HS-27A (cell line): ENCODE measurements at places on chromosomes 3 and 15.

DNA sequence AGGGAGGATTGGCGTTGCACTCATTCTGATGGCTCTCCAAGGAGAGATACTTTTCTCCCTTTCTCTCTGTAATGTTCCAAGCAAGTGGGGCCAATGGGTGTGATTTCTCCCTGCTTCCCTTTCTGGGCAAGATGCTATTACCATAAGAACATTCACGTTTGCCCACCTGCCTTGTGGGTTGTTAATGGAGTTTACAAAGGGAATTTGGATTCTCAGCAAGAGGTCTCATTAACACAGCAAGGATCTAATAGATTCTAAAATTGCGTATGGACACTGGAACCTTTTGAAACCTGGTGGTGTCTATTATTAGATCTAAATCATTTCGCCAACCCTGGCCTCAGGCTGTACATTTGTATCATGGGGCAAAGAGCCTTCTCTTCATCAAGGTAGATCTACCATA lies 74.1 kb downstream of the SLCO3A1 start:
- DNase-seq = no peak

GRCh38 chr15:96515371-96515770 lies 184.9 kb downstream of the NR2F2 start:
- no peak for DNase-seq

DNA sequence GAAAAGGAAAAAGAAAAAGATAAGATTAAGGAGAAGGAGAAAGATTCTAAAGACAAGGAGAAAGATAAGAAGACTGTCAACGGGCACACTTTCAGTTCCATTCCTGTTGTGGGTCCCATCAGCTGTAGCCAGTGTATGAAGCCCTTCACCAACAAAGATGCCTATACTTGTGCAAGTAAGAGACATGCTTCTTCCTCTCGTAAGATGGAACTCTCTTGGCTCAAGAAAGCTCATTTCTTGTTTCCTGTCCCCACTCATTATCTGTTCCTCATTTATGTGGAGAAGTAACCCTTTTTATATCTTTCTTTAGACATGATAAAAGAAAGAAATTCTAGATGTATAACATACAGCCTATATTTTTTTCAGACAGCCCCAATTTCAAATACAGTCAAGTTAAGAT lies 101.4 kb downstream of the KLHL25 start:
- DNase-seq = no peak

- no peak for DNase-seq
Observed at GRCh38 chr3:108127301-108127988, 36.6 kb upstream of the CD47 start.

GRCh38 chr3:157129803-157130466 lies 30.0 kb downstream of the CCNL1 start:
- DNase-seq = no peak

DNA sequence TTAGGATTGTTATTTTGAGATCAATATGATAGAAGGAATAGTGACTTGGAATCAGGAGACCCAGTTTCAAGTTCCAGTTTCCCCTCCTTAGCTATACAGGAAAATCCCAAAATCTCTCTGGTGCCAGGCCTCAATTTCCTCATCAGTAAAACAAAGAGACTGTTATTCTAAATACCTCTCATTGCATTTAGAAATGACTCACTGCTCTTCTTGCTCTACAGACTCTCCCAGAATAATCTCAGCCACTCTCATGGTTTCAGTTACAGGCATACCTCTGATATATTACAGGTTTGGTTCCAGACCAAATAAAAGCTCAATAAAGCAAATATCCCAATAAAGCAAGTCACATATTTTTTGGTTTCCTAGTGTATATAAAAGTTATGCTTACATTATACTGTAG lies 28.3 kb downstream of the IMPG2 start:
- DNase-seq = no peak

GRCh38 chr3:71087143-71088018 lies 496.1 kb downstream of the FOXP1 start:
- DNase-seq = no peak

- DNase-seq = peak; percentile 72
Observed at GRCh38 chr3:175737646-175738572, 878.8 kb downstream of the NAALADL2 start.

GRCh38 chr3:194081826-194082225 lies 54.1 kb upstream of the HES1 start:
- DNase-seq = no peak

- no peak for DNase-seq
Observed at GRCh38 chr3:123442125-123442524, 6.8 kb downstream of the ADCY5 start.

DNA sequence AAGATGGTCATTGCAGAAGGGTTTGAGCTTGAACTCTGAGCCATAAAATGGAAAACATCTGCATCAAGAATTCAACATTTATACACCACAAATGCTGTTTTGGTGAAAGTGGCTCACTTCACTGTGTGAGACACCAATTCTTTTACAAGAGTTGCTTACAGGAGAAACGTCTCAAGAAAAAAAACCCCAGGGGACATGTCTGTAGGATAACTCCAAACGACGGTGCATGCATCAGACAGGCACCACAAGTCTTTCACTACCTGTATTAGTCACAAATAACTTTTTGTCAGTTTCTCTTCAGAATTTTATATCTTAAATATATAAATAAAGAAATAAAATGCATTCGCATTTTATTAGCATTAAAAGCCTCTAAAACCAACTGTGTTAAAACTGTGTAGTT lies 164.3 kb downstream of the EFHB start:
- DNase-seq = no peak

GRCh38 chr15:82647045-82647834 lies at the start of gene CPEB1:
Gene CPEB1, minus strand, starts transcription at chr15:82647363. Its CDS starts 18,904 bp downstream, at chr15:82628459.
- DNase-seq = peak; percentile 67

DNA sequence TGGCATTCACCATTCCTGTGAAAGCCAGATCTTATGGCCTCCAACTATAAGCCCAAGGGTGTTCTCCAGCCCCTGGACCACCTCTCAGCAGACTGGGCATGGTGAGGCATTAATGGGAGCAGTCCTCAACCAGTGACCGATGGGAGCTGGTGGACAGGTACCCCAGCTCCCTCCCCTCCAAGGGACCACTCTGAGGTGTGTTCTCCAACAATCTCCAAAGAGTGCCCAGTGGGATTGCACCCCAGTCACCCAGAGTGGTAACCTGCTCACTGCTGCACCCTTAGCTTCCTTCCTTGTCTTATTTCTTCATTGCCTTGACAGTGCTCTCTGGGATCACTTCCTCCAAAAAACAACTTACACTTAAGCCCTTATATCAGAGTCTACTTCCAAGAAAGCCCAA lies 8.2 kb upstream of the ITGA11 start:
- no peak for DNase-seq

- DNase-seq = no peak
Observed at GRCh38 chr15:43525131-43525530, 7.7 kb downstream of the MAP1A start.
